ENCODE measurements at places on chromosomes 2 and 18.

- peak; percentile 38 for DNase-seq
These were observed 961 bp upstream of the SLC40A1 start for GRCh38 chr2:189581354-189582139.

DNA sequence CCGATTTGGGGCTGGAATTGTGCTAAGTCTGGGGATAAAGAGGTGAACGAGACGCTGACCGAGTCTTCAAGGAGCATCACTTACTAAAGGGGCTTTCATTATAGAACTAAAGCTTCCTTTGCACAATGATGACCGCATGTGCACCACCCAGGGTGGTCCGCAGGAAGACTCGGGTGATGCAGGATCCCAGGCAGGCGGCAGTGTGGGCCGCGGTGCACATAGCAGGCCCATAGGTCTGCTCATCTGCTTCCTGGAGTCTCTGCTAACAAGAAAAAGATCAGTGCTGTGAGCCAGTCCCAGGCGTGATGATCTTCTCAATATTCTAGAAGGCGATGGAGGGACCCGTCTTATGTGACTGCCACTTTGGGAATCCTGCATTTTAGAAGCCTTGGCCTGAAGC lies 122.8 kb downstream of the PXDN start:
- DNase-seq, result no peak

GRCh38 chr18:28002841-28003240 lies 174.1 kb downstream of the CDH2 start:
- DNase-seq, result no peak

- DNase-seq, result no peak
These were observed 68.9 kb downstream of the METTL4 start for GRCh38 chr18:2502394-2502793.

DNA sequence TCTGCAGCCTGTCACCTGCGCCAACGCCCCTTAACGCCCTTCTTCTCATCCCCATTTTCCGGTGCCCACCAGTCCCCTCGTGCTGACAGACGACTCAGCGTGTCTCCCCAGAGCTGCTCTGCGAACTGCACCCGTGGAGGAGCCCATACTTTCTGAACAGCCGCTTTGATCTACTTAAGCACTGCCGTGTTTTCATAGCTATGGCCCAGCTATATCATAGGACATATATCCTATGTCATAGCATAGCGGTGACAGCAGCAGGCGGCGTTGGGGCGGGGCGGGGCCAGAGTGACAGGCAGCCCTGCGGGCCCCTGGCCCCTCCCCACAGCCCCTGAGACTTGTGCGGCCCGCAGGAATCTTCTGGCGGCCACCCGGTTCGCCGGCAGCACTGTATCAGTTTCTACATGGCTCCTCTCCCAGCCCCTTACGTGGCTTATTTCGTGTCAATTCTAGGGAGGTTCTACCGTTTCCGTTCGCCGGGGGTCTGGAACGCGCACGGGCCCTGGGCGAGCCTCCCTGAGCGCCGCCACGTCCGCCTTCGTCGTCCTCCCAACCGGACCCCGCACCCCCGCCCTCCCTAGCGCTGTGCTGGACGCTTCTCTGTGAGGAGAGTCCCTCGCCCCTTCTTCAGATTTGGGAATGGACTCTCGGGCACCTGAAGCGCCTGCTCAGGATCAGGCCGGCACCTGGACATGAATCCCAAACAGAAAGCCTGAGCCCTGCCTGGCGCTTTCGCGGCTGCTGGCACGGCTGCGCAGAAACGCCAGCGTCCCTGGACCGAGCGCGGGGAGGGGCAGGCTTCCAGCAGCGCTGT lies 35.4 kb downstream of the PTPN18 start:
- peak; percentile 90 for DNase-seq

- DNase-seq, result no peak
These were observed 271.9 kb downstream of the PHLPP1 start for GRCh38 chr18:62987055-62987830.

- DNase-seq, result no peak
These were observed 398.3 kb upstream of the TNP1 start for GRCh38 chr2:217258170-217258569.

DNA sequence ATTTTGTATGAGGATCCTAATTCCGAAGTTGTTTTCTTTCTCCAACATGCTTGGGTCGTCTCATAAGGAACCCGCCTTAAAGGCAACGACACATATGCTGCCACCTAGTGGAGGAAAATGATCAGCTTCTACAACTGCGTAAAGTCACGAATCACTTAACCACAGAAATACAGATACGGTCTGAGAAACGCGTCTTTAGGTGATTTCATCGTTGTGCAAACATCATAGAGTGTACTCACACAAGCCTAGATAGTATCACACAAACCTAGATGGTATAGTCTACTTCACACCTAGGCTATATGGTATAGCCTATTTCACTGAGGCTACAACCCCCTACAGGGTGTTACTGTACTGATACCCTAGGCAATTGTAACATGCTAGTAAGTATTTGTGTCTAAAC lies 13.1 kb downstream of the GNLY start:
- DNase-seq, result peak; percentile 86

DNA sequence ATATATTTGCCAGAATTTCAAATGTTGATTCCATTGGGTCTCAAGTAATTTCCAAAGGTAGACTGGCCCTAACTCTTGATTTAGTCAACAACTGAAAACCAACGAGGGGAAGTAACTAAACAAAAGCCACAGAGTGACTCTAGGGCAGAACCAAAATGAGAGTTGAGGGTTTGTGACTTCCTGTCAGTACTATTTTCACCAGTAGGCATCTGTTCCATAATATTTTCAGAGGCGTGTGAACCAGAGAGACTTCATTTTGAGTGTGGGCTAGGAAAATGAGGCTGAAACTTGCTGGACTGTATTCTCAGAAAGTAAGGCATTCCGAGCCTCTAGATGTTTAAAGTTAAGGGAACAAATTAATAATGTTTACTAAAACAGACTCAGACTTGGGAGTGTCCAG lies 70.6 kb downstream of the GDF7 start:
- DNase-seq, result no peak

DNA sequence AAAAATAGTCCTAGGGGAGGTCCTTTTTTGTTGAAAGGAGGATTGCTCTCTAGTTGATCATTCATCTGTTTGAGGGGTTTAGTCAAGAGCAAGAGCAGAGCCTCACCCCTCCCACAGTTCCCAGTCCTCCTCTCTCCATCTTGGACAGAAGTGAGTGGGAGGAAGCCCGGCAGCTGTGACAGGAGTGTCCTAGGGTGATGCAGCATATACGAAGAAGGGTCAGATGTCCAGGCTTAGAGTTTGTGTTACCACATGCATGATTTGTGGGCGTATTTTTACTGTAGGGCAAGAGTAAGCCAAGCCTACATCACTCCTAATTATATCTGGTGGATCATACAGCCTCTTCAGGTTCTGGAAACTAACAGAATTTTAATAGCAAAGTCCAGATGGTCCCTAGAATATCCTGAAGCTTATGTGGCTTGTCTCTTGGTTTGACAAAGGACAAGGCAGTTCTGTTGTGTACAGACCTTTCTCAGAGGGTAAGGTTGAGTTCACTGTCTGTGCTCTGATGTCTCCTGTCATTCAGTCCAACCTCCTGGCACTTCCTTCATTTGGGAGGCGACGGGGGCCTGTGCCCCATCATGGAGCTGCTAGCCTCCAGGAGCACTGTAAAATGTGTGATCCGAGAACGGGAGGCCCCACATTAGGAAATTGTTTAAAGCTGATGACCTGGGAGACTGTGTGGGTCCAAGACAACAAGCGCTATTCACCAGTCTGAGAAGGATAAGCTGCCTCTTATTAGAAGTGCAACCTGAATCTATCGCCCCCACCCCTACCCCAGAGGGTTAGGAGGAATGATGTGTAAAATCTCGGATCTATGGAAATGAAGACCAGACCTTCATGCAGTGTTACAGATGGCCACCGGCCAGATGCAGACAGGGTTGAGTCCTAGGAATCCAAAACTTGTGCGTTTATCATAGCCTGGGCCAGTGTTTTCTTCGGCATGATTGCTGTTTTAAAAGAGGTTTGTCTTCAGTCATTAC lies 6.9 kb downstream of the CEP68 start:
- peak; percentile 10 for DNase-seq

DNA sequence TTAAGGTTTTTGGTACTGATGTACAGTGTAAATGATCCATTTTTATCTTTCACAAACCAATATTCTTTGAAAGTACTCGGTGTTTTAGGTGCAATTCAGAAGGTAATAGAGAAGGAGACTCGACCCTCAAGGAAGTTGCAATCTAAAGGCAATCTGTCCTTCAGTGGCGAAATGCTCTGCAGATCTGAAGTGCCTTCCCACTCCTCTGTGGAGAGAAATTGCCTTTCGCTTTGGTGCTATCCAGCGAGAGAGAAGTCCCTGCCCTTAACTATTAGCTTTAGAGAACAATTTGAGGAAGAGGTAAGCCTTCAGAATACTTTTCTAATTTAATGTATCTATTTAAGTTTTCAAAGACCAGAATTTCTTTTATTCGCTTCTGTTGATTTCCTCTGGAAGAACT lies 371.8 kb upstream of the FANCL start:
- DNase-seq, result no peak

DNA sequence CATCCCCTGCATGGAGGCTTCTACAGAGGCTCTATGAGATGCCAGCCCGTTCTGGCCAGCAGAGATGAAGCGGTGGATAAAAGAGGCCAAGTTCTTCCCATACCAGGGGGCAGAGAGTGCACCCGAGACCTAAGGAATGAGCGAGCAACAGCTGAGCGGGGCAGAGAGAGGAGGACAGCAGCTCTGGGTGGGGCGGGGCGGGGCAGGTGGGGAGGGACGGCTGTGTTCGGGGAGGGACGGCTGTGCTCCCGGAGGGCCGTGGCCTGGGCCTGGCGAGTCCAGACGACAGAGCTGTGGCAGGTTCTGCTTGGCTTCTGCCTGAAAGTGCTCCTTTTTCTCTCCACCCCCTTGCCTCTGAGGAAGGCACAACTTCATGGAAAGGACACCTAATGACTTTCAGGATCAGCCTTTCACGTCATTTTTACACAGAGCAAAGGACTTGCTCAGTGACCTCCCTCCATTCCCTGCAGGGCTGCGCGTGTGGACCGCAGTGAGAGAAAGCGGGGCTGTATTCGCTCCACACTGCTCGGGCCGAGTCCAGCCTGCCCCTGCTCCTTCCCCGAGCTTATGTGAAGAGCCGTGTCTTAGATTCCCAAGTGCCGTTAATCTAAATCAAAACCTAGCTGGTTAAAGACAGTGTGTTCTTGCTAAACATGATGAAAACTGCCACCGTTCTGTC lies 232.9 kb downstream of the HDAC4 start:
- no peak for DNase-seq

GRCh38 chr2:2974982-2975381 lies 402.6 kb downstream of the EIPR1 start:
- no peak for DNase-seq

DNA sequence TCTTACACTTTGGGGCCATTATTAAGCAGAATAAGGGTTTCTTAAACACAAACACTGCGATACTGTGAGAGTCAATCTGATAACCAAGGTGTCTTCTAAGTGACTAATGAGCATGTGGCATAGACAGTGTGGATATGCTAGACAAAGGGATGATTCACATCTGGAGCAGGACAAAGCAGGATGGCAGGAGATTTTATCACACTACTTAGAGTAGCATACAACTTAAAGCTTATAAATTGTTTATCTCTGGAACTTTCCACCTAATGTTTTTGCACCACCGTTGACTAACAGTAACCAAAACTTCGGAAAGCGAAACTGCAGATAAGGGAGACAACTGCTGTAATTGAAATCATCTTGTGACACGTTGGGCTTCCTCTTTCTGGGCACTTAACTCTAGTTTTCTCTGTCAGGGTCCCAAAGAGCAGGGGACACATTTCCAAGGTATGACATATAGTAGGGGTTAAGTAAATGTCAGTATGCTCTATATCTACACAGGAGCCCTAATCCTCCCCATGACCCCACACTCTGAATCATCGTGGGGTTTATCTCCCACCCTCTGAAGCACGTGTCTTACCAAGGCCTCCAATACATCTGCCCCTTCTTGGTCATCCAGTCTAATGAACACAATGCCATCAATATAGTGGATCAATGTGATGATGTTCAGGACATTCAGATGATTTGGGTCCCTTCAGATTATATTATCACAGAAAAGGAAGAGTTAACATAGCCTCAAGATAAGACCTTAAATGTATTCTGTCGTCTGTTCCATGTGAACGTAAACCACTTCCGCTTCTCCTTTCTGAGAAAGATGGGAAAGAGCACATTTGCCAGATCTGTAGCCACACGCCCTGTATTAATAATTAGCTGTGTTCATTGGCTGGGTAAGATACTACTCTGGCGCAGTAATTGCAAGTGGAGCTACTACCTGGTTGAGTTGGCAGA lies 78.7 kb downstream of the FTCDNL1 start:
- DNase-seq, result no peak
